AG04450 (cell line): ENCODE measurements at places on chromosomes 2 and 18.

DNA sequence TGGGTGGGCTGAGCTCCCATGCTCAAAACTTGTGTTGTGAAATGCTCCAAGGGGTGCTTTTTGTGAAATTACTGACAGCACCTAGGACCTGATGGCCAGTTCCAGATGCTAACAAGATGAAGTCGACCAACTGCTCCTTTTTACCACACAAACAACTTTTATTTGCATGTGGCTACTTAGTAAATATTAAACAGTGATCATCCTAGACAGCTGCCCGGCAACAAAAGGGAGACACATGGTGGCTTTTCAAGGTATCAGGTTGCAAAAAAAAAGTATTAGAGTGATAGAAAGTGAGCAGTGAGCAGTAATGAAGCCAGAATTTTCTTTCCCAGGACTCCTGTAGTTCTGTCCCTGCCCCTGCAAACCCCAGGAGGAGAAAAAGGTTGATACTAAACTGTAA, 118.5 kb downstream of the RPIA start:
- DNase-seq: no peak

- no peak for DNase-seq
Measured at GRCh38 chr2:200665626-200666453, 80.0 kb downstream of the AOX1 start.

DNA sequence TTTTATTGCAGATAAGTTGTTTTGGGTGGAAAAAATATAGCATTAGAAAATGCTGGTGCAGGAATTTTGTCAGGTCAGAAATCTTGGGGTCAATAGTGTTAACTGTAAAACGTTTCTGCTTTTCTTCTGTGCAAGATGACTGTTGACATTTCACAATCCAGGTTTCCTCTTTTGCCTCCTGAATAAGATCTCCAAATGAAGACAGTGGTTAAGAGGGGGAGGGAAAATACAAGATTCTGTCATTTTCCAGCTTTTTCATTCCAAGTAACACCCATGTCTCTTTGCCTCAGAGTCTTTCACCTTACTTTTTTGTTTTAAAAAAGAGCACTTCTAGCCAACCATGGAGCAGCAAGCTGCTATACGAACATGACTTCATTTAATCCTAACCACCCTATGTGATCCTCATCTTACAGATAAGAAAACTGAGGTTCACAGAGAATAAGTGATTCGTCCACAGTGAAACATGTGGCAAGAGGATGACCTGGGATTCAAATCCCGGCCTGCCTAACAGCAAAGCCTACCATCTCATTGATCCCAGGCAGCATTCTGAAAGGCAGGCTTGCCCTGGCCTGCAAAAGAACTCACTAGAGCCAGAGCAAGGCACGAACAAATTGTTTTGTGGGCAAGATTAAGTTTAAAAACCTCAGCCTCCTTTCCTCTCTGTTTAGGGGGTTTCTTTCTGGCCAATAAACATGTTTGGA, 3.0 kb downstream of the PLEK start:
- DNase-seq: no peak

- no peak for DNase-seq
Measured at GRCh38 chr18:41936471-41937134, 18.4 kb upstream of the PIK3C3 start.

GRCh38 chr2:133791191-133791590, 222.9 kb upstream of the NCKAP5 start:
- peak; percentile 36 for DNase-seq

GRCh38 chr2:6392966-6393365, 472.7 kb downstream of the CMPK2 start:
- no peak for DNase-seq

DNA sequence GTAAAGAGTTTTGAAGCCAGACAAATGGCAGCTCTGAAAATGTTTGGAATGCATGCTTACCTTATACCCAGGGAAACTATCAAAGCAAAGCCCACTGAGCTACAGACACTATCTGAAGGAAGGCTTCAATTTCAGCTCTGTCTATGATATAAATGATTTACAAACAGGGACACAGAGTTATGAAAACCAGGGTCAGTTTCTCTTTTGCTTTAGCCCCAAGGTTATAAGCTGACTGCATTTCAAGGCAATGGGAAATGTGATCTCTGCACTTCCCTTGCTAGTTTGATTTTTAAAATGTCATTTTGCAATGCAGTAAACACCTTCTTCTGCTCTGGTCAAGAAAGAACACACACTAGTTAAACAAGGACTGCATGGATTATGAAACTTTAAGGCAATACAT, 65.2 kb upstream of the CCDC195 start:
- no peak for DNase-seq

- no peak for DNase-seq
Measured at GRCh38 chr2:236939721-236940231, 145.9 kb upstream of the COPS8 start.

GRCh38 chr2:83517727-83518368, 941.2 kb downstream of the SUCLG1 start:
- no peak for DNase-seq

DNA sequence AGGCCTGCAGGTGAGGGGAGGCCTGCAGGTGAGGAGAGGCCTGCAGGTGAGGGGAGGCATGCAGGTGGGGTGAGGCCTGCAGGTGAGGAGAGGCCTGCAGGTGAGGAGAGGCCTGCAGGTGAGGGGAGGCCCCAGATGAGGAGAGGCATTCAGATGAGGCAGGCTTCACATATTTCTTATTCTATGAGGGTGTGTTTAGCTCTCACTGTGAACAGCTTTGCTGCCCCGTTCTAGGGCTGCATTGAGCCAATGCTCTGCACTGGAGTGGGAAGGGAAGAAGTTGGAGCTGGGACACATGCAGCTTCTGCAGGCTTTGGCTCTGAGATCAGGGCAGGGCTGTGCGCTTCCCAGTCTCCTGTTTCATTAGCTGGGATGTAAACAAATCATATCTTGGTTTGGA, 19.5 kb downstream of the TPO start:
- DNase-seq: no peak

- no peak for DNase-seq
Measured at GRCh38 chr2:165560377-165560988, 91.0 kb downstream of the CSRNP3 start.

- DNase-seq: no peak
Measured at GRCh38 chr2:107804608-107805498, 21.8 kb upstream of the RGPD4 start.

GRCh38 chr2:183709829-183710228, 585.6 kb downstream of the NUP35 start:
- no peak for DNase-seq

DNA sequence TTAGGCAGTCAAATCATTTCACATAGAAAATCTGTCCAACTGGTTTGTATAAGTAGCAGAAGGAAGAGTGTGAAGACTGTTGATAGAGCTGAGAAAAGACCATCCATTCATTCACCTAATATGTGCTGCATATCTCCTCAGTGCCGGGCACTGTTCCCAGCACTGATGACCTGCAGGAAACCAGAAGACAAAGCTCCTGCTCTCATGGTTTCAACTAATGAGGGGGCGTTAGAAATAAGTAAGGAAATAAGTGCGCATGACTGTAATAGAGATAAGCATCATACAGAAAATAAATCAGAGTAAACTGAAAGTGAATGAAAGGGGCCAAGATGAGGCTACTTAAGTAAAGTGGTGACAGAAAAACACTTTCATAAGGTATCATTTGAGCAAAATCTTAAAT, 427.5 kb upstream of the CDH20 start:
- DNase-seq: no peak

GRCh38 chr2:228377533-228377932, 196.0 kb upstream of the SPHKAP start:
- DNase-seq: no peak

DNA sequence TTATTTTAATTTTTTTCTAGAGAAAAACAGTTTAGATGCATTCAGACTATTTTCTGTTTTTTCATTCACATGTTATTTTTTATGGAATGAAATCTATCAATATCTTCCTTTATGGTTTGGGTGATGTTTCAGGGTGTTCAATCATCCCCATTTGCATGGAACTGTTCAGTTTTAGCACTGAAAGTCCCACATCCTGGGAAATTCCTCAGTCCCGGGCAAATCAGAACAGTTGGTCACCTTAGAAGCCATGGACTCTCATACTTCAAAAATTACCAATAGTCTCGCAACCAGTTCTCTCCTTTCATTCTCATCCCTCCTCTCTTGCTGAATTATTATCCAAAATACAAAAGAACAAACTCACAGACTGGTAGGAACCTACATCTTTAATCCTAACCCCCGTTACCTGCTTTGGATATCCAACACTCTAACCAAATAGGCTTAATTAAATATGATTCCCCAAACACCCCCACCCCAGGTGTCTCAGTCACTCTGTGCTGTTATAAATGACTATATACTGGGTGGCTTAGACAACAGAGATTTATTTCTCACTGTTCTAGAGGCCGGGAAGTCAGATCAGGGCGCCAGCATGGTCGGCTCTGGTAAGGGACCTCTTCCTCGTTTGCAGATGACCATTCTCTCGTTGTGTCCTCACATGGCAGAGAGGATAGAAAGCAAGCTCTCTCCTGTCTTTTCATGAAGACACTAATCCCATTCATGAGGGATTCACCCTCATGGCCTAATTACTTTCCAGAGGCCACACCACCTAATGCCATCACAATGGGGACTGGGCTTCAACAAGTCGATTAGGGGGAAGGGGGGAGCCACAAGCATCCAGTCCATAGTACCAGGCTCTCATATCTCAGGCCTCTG, 57.7 kb upstream of the SLC1A4 start:
- no peak for DNase-seq

DNA sequence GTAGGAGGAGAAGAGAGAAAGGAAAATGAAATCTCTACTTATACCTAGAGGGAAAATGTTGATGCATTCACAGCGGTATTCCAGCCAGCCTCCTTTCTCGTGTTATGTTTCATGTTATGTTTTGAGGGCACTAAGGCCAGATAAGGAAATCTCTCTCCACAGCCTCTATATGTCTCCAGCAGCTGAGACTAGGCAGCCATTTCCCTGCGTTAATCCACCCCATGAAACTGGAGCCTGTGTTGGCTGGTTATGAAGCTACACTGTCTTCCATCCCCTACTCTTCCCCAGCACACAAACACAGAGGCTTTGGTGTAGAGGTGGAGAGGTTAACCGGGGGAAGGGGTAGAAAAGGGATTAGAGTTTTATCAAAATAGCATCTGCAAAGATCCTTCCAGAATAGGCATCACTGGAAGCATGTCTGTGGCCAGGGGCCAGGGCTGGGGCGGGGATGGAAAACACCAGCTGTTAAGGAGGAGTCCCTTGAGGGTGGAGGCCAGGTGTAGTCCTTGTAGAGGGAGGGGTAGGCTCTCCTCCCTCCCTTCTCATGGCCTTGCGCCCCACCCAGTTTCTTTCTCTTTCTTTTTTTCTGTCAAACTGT, 100.9 kb upstream of the TNP1 start:
- no peak for DNase-seq

DNA sequence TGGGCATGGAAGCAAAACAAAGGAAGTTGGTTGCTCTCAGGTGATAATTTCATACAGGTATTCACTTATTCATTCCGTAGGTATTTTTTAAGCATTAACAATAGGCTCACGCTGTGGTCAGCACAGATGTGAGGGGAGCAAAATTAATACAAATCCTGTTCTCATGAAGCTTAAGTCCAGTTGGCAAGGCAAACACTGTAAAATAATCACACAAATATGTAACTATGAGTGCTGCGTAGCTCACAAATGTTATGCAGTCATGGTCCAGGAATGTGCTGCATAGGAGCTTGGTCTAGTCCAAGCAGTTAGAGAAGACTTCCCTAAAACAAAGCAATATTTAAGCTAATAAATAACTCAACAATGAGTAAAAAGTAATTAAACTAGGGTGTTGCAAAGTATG, 23.9 kb downstream of the SP5 start:
- peak; percentile 83 for DNase-seq

DNA sequence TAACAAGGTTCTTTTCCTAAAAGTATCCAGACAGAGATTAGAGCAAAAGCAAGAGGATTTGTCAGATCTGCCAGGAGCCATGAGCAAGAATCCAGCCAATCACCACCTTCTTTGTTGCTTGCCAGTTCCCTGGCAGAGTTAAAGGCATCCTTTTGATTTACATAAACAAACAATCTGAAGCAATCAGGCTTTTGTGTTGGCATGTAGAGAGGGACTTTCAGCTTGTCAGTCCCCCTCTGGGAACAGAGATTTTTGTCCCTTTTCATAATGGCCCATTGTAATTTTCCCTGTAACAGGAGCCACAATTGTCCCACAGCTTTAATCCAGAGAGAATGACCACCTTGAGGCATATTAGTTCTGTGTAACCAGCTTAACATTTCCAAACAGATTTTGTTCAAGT, at the start of gene ERMN:
Gene ERMN, minus strand, starts transcription at position 39 of the 400 bp plus-strand sequence. CDS start 182 bp downstream, outside the sequence.
- no peak for DNase-seq

- no peak for DNase-seq
Measured at GRCh38 chr18:3180325-3180724, 39.4 kb downstream of the MYOM1 start.

GRCh38 chr2:159976527-159977160, 85.8 kb downstream of the PLA2R1 start:
- DNase-seq: no peak

DNA sequence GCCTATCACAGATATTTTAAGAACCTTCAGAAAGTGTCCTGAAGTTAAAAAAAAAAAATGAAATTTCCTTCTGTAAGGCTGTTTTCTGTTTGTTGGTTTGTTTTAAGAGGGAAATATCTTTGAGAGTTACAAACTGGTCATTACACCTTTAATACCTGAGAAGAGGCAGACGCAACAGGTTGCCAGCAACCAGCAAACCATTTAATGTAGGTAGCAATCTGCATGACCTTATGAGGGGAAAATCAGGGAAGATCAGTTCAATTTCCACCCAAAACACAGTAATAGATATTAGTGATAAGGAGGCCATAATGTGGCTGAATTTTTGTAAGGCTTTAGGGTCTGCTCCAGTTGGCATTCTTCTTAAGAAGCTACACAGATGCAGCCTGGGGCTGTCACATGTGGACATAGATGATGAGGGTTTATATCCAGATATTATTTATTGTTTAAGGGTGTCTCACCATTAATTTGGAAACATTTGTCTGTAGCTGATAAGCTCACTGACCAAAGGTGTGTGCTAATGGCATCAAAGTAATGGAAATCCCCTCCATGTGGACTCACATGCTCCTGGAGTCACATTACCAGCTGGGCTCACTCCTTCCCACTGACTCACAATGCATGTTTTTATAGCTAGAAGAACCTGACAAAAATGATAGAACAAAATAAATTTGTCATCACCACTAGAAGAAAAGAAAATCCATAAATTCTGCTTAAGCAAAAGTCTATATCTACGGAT, 83.5 kb upstream of the DTNA start:
- DNase-seq: no peak

- no peak for DNase-seq
Measured at GRCh38 chr2:114330594-114330993, 111.8 kb upstream of the DPP10 start.
